ENCODE measurements at places on chromosomes 1 and 21.
A peak's percentile ranks its signal among the peaks of the same experiment; 100 is the strongest.

GRCh38 chr1:64934115-64934877, 32.1 kb downstream of the JAK1 start:
- DNase-seq, result peak; percentile 25

- no peak for DNase-seq
Measured at GRCh38 chr1:67889953-67890567, 56.8 kb upstream of the GNG12 start.

GRCh38 chr1:246329900-246330299, 177.2 kb downstream of the SMYD3 start:
- DNase-seq, result no peak

DNA sequence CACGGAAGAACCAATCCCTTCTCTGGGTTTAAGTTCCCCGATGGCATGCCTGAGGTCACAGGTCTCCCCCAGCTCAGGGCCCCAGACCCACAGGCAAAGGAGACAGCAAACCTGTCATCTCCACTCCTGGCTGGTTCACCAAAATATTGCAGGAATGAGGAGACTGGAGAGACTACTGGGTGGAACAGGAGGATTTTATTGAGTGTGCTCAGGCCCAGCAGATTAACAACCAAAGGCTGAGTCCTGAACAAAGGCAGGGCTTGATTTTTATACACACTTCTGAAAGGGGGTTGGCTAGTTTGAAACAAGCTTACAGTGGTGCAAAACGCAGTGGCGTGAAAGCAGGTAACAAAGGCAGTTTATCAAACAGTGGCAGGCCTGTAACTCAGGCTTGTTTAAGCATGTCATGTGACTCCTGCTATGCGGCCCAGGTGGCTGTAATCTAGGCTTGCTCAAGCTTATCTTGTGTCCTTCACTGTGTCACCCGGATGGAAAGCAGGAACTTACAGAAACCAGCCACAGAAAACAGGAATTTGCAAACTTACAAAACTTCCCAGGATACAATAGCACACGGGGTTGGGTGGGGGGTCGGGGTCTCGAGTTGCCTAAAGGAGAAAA, 27.4 kb upstream of the KCNJ15 start:
- DNase-seq, result no peak

GRCh38 chr1:5238351-5239130, 584.1 kb downstream of the AJAP1 start:
- DNase-seq, result no peak

- no peak for DNase-seq
Measured at GRCh38 chr1:199291022-199291740, 652.3 kb downstream of the PTPRC start.

DNA sequence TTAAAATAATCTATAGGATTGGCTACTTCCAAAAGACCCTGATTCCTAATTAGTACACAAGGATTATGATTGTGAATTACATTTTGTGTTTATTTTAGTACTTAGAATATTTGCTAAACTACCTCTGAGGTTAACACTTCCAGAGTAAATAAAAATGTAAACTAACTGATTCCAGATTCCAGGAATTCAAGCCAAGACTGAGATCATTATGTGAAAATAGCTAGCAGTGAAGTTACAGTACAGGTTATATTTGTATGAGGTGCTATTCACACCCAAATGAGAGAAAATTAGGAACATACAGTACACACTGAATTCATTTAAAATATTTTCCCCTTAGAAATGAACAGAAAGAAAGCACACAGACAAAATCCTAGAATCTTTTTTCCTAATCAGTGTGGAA, 28.8 kb downstream of the TTLL7 start:
- DNase-seq, result no peak

GRCh38 chr1:117147856-117148588, 26.5 kb upstream of the TRIM45 start:
- no peak for DNase-seq

GRCh38 chr1:92503043-92503925, 16.6 kb upstream of the GFI1 start:
- no peak for DNase-seq

DNA sequence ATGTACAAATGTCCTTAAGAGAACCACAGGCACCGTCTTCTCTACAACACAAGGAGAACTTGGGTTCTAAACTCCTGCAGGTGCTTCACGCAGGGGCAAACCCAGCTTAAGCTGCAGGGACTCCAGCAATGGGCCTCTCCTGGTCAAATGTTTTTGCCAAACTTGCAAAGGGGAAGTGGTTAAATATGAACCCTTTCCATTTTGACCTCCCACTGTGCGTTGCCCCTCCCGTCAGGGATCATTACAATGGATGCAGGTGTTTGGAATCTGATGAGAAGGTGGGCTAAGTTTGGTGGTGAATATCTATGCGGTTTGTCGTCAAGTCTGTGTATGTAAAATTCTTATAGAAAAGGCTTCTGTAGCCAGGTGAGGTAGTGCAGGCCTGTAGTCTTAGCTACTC, 29.1 kb upstream of the SLC25A33 start:
- DNase-seq, result no peak

- DNase-seq, result no peak
Measured at GRCh38 chr1:116104667-116105066, 6.5 kb upstream of the MAB21L3 start.

- DNase-seq, result no peak
Measured at GRCh38 chr1:36628804-36629203, 146.1 kb upstream of the CSF3R start.

- DNase-seq, result no peak
Measured at GRCh38 chr1:53271446-53272090, 33.2 kb upstream of the MAGOH start.

DNA sequence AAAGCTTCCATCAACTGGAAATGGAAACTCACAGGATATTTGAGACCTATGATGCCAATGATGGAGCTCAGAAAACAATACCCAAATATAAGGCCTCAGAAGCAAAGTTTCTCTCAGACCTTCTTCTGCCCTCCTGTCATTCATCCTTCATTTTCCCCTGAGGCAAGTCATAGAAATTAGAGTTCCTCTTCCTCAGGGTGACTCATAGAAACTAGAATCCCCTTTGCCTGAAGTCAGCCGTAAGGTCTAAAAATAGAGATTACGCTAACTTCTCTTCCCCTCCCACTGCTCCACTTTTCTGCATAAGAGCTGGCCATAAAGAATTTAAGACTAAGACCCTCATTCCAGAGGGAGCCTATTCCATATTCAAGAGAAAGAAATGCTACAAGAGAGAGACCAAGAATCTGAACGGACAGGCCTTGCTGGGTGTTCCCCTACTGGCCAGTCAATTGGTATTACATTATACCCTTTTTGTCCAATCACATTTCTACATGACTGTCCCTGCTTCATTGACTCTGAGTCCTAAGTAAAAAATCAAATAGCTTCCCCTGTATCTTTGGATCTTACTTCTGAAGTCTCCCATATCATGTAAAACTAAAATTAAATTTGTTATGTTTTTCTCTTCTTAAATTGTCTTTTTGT, 994.9 kb downstream of the ADGRL2 start:
- no peak for DNase-seq

DNA sequence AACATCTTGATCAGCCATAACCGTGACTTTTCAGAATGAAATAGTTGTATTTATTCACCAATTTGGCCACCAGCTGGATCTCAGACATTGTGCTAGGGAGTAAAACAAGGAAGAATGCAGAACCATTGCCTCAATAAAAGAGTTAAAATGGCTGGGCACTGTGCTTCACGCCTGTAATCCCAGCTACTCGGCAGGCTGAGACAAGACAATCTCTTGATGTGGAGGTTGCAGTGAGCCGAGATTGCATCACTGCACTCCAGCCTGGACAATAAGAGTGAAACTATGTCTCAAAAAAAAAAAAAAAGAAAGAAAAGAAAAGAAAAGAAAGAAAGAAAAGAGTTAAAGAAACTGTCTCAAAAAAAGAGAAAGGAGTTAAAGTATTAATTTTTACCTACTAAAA, 199.5 kb downstream of the TPR start:
- no peak for DNase-seq

DNA sequence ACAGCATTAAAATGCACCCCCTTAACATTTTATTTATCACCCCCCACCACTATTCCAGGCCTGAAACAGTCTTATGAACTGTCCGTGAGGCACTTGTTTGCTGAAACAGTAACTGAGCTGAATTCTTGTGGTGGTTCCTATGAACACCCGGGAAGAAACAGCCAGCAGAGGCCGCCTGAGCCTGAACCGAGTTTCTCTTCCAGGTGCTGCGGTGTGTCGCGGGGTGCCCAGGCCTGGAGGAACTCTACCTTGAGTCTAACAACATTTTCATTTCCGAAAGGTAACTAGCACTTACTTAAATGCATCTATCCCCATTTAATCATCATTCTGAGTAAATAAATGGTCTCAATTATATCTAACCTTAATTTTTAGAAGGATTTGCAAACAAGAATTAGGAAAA, 66.8 kb downstream of the TBCE start:
- no peak for DNase-seq

- no peak for DNase-seq
Measured at GRCh38 chr21:24995216-24995615, 612.1 kb downstream of the MRPL39 start.

DNA sequence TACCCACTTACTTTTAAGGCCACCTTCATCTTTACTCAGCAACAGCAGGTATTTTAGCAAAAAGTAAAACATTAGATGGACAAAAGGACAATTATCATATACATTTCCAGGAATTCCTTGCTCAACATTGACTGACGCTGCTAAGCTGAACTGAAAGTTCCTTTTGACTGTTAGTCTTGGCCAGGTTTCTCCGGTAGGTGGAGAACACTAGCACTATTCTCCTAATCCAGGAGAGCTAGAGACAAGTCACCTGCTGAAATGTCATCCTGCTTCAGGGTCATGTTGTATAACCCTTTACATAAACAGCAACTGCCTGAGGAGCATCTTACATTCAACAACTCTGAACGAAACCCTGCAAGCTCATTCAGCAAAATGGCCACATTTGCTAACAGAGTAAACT, 109.0 kb upstream of the ESRRG start:
- no peak for DNase-seq

GRCh38 chr1:67636146-67636545, 48.9 kb upstream of the GADD45A start:
- no peak for DNase-seq

DNA sequence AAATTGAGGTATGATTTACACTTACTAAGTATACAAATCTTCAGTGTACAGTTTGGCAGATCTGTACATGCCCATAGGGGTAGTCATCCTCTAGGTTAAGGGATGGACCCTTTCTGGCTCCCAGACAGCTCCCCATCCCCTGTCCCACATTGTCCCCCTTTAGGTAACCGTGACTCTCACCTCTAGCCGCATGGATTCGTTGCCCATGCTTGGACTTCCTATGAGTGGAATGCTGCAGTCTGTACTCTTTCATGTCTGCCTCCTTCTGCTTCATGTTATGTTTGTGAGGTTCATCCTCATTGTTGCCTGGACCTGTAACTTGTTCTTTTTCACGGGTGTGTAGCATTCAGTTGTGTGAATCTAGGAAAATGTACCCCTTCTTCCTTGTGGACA, 20.3 kb downstream of the SLC37A1 start:
- no peak for DNase-seq

- DNase-seq, result no peak
Measured at GRCh38 chr1:172863031-172863430, 187.7 kb downstream of the TNFSF18 start.

- no peak for DNase-seq
Measured at GRCh38 chr1:62991152-62991551, 207.2 kb downstream of the ATG4C start.

DNA sequence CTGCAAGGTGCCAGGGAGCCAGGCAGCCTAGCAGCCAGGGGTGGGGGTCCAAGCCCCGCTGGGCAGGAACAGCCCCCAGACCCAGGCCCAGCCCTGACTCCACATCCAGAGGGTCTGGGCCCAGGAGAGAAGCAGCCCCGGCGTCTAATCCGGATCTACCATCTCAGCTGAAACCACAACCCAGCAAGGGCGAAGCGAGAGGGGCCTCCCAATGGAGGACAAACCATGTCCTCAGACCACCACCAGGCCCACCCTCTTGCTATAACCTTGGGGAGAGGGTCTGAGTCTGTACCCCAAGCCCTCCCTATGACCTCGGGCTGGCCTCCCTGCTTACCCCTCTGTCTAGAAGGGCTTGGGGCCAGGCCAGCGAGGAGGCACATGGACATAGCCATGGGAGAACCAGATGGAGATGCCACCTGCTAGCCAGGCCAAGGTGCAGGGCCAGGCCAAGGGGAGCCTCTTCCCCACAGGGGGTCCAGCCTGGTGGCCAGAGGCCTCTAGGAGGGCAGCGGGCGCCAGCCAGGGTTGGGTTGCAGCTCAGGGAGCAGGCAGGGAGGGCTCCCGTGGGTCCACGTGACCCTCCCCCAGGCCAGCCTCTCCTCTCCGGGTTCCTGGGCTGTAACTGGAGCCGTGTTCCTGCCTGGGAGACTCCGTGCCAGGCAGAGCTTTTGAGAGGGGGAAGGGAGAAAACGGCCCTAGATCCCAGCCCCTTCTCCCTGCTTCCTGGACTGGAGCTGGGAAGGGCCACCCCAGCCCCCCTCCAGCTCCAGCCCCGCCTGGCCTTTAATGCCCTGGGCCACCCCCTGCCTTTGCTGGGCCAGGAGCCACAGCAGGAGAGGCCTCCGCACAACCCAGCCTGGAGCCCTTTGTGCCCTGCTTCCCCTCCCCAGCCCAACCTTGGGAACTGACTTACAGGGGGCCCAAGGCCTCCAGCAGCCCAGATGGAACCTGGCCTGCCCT, 2.5 kb downstream of the WNT9A start:
- DNase-seq, result no peak

- DNase-seq, result no peak
Measured at GRCh38 chr1:197715806-197716205, 59.5 kb downstream of the DENND1B start.

GRCh38 chr1:2046953-2047748, 3.1 kb upstream of the PRKCZ start:
- DNase-seq, result no peak

GRCh38 chr1:183730107-183730724, 74.7 kb upstream of the RGL1 start:
- no peak for DNase-seq

DNA sequence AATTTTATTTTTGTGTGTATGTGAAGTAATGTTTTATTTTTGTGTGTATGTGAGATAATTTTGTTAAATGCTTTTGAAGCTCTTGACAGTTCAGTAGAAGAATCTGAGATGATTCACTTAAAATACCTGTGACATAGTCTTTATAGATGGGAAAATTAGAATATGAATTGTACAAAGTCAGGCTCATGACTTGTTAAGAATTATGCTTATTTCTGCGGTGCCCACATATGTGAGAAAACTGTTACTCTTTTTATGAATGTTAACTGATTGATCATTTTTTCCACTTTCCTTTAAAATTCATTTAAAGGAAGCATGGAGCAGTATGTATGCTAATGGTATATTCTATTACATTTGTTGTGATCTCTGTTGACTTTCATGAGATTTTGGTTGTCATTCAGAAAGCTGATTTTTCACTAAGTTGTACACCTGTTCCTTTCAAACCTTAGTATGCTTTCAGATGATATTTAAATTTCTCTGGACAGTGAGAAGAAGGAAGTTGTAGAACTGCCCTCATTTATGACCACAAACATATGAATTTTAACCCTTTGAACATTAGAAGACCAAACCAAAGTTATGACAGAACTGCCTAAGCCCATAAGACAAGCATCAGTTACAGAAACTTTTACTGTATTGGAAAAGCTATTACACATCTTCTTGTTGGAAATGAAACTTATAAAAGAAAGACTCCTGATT, 110.1 kb downstream of the POU2F1 start:
- DNase-seq, result no peak

All from CD4-positive, alpha-beta T cell treated with Interleukin-17A for 4 hours (primary cell).